ENCODE measurements at places on chromosomes 2 and 18.

- DNase-seq = no peak
These were observed 81.4 kb downstream of the ADCYAP1 start for GRCh38 chr18:986051-986450.

DNA sequence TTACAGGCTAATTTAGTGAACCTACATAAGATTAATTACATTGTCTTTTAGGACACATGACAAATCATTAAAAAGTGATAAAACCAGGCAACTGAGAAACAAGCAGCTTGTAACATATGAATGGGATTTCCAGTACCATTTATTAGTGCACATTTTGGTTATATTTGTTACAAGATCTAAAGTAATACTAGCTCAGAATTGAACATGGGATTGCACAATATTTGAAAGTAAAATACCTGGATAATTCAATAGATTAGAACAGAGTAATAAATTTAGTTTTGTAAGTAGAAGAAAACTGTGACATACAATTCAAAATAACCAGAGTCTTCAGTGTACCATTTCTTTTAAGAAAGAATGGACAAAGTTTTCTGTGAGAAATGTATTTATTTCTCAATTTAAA, 1400.7 kb upstream of the ACVR2A start:
- no peak for DNase-seq

- no peak for DNase-seq
These were observed 49.9 kb downstream of the RTN4 start for GRCh38 chr2:55000341-55000740.

- DNase-seq = no peak
These were observed 114.7 kb downstream of the DNAH6 start for GRCh38 chr2:84631047-84631446.

DNA sequence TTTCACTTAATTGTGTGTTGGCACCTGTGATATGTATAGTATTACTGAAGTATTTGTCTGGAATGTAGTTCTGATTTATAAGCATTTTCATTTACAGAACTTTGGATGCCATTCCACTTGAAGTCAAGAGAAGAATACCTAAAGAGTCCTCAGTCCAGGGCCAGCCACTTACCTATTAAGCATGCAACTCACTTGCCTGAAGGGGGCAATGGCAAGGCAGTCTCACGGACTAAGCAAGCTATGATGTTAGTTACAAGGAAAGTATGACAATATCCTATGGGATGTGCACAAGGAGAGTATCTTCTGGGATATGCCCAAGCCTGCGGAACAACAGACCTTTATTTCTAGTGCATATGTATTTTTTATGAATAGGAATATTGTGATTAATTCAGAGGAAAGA, 369.4 kb upstream of the GCFC2 start:
- DNase-seq = no peak

DNA sequence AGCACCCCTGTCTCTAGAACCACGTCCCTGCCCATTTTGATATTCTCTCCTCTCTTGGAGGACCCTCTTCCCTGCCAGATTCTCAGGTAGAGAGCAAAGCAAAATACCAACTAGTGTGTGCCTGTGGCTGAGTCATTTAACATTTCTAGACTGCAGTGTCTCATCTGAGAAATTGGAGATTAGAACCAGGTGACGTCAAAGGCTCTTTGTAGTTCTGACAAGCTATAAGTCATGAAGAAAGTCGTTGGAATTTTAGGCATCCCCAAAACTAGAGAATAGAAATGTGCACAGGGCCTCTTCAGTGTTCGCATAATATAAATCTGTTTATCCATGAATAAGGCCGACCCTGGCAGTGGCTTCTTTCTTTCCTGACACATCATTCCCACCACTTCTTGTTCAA, 74.4 kb upstream of the TANC1 start:
- no peak for DNase-seq

GRCh38 chr2:220509966-220510365, 882.5 kb downstream of the SLC4A3 start:
- DNase-seq = no peak

DNA sequence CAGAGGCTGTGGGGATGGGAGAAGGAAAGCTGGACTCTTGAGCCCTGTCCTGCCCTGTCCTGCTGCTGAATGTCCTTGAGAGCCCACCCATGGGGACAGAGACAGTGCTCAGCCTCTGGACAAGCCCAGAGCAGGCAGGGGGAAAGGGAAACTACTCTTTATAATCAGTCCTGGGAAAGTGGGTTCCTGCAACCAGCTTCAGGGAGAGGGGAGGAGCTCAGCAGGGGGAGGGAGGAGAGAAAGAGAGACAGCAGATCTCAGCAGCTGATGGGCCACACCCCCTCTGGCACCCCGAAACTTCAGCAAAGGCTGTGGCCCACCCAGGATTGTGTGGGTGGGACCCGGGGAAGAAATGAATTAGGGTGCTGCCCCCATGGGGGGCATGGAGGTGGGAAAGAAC, 11.6 kb downstream of the ECEL1 start:
- DNase-seq = no peak

DNA sequence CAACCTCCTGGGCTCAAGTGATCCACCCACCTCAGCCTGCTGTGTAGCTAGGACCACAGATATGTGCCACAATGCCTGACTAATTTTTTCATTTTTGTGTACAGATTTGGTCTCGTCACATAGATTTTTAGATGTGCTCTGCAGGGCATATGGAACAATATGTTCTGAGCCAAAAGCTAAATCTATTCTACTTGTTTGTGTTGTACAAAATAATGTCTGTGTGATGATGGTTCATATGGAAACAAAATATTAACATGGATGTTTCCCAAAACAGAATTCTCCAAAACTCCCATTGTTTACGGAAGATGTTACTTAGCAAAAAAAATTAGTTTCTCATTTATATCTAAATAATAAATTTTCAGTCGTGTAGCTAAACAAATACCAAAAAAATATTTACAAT, 12.6 kb upstream of the KLHL23 start:
- DNase-seq = no peak

DNA sequence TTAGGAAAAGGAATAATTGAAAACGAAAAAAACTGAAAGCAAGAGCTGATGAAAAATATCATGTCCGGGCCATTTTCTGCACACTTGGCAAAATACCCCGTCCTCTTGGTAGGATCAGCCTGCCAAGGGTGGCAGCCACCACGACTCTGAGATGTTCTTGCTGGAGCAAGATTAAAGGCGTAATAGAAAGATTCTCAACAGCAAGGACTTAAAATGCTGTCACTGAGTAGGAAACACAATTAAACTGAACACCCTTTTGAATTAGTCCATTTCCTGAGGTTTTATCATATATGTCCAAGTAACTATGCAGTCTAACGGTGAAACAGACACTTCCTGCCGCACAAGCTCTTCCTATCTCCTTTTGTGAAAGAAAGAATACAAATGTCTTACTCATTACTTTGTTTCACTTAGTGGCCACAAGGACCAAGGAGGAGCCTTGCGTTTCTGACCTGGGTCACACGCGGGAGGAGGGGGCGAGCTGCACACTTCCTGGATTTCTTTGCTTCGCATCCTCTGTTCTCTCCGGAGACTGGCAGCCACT, 222.7 kb downstream of the PIEZO2 start:
- no peak for DNase-seq

DNA sequence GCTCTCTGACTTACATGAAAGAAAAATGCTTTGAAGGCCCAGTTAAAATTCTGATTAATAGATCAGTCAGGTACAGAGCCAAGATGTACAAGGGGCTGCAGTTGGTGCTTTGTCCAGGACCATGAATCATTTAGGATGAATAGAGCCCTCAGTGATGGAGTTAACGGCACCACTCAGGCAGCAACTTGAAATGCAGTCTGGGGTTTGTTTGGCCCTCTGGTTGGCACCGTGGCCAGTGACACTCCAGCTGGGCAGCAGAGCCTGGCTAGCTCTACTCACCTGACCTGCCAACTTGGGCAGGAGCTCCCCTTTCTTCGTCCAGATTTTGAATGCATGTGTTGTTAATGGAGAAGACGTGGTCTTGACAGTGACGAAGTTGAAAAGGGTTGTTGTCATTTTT, 493.0 kb upstream of the ACVR2A start:
- no peak for DNase-seq

DNA sequence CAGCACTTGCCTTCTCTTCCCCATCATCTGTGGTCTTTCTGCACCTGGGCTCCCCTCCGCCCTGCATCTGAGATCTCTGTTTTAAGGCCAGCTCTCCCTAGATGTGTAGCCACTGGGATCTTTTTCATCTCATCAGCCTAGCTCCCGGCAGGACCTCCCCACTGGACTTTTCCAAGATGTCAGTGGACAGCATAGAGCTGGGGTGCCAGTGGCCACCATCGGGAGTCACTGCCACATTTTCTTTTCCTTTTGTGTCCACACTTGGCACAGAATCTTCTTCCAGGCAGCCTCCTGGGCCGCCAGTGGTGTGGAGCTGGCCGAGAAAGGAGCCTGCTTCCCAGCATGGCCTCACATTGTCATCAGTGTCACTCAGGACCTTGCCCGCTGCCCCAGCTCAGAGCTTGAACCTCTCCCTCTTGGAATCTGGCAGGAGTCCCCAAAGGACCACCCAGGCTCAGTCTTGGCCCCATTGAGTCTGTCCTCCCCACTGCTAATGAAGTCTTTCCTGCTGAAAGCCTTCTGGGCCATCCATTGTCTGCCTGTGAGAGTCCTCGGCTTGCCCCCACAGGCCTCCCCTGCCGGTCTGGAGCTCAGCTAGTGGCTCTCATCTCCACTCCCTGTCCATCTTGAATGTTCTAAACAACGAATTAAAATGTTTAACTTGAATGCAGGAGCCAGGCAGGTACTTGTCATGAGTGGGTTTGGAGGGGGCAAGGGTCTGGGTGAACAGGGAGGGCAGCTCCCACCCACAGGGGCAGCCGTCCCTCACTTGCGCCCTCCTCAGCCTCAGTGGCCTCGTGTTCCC, 324.4 kb downstream of the GBX2 start:
- DNase-seq = no peak

GRCh38 chr2:162261032-162261945, 18.0 kb upstream of the FAP start:
- DNase-seq = no peak

GRCh38 chr2:178152977-178153376, 40.7 kb downstream of the RBM45 start:
- no peak for DNase-seq

GRCh38 chr2:48993576-48993975, 160.7 kb downstream of the FSHR start:
- DNase-seq = no peak

GRCh38 chr2:32558492-32558891, 69.4 kb upstream of the TTC27 start:
- DNase-seq = no peak

GRCh38 chr18:42113529-42114191, 158.6 kb downstream of the PIK3C3 start:
- no peak for DNase-seq

GRCh38 chr2:182359027-182359989, 67.5 kb downstream of the PDE1A start:
- DNase-seq = no peak

- DNase-seq = no peak
These were observed 215.4 kb downstream of the KLHL29 start for GRCh38 chr2:23600346-23600745.

DNA sequence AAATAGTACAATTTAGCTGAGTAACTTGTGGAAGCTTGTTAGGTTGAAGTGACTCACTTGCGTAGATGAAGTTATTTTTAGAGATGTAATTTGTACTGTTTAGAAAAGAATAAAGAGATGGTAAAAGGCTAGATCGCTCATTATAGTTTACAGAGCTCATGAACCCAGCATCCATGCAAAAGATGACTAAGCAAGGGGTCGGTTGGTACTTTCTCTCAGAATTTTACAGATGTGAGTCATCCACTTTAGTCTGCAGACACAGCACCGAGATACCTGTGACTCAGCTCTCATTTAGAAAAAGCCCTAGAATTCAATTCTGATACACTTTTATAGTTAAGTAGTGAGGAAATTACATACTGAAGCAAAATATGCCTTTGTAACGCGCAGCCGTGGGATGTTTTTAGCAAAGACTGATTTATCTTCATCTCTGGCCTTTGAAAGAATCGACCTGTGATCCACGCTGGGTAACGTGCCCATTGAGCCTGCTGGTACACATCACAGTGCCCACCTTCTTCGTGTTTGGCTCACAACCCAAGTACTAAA, 116.5 kb upstream of the FOSL2 start:
- no peak for DNase-seq

- DNase-seq = no peak
These were observed 195.7 kb downstream of the ZFP36L2 start for GRCh38 chr2:43030551-43031307.

GRCh38 chr18:74314759-74315463, 728 bp upstream of the C18orf63 start:
- no peak for DNase-seq

- no peak for DNase-seq
These were observed 3.1 kb upstream of the FAM171B start for GRCh38 chr2:186690786-186691185.

DNA sequence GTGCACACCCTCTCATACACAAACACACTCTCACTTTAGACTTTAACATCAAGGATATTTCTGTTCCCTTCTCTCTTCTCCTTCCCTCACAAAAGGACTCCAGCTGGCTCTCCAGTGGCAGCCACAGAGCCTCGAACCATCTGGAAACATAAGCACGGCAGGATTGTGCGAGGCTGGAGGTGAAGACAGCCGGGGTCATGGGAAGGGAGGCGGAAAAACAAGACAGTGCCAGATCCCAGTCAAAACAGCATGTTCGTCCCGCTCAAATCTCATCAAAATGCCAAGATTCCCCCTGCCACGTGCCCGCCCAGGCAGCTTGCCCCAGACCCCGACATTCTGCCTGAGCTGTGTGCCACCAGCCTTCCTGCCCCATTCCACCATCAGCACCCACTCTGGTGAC, 180.3 kb downstream of the ZBTB7C start:
- no peak for DNase-seq

DNA sequence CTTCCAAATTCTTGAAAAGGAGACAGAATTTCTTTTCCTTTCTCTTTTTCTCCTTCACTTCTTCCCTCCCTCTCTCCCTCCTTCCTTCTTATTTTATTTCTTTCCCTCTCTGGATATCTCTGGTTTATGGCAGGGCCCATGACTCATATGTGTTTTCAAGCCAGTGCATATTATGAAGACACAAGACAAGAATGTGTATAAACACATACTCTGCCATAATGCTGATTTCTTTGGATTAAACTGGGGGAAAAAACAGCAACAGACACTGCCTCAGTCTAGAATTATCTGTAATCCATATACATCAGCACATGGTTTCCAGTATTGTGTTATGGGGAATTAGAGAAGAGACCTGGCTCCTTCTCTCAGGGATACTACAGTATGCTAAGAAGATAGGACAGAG, 82.8 kb upstream of the CPO start:
- no peak for DNase-seq

DNA sequence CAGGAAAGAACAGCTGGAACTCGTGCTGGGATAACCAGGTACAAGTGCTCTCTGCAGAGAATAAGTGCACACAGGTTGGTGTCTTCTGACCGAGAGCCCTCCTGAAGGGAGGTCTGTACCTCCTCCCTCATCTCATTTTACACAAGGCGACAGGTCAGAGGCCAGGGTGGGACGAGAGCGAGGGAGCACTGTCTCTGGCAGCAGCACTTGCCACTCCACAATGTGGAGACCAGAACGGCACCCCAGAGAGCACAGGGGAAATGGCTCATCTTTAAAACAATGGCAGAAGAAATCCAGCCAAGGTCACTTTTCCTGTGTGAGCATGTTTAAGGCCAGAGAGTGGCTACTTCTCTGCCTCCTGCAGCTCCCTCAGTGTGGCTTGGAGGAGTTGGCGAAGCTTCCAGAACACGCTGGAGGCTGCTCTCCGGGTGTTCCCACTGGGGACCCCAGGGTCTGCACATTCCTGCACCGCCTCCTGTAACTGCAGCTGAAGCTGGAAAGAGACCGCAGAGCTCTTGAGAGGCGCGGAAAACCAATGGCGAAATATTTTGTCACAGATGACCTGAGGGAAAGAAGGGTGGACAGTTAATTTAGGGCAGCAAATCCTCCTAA, 20.8 kb downstream of the DIPK1C start:
- DNase-seq = no peak

- DNase-seq = no peak
These were observed 24.2 kb upstream of the CAB39 start for GRCh38 chr2:230688490-230688889.
